ENCODE measurements at places on chromosomes 1 and 21.

DNA sequence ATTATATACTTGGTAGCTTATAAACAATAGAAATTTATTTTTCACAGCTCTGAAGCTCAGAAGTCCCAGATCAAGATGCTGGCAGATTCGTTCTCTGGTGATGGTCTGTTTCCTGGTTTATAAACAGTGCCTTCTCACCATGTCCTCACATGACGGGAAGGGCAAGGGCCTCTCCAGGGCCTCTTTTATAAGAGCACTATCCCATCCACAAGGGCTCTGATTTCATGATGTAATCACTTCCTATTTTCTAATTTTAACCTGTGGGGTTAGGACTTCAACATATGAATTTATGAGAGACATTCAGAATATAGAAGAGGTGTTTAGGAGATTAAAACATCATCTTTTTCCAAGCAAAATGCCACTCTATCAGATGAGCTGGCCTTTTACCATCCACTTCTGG lies 32.1 kb upstream of the PLPPR4 start:
- DNase-seq, result no peak

DNA sequence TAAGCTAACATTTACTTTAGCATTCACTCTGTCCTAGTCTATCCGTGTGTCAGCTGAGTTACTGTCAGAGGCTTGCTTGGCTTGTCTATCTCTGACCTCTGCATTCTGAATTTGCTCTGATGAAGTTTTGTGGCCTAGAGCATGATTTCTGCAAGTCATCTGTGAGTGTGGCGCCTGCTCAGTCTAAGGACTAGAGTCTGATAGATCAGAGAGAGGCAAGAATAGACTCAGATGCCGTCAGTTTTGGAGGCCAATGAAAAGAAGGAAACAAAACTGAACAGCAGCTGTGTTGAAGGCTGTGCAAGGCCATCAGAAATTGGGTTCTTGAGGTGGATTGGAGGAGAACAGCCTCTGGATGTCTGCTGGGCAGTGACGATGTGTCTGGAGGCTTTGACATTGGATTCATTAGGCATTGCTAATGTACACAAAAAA lies 573.1 kb downstream of the USP25 start:
- peak; percentile 37 for DNase-seq

- no peak for DNase-seq
These were observed 76.5 kb downstream of the S1PR1 start for GRCh38 chr1:101313356-101313755.

DNA sequence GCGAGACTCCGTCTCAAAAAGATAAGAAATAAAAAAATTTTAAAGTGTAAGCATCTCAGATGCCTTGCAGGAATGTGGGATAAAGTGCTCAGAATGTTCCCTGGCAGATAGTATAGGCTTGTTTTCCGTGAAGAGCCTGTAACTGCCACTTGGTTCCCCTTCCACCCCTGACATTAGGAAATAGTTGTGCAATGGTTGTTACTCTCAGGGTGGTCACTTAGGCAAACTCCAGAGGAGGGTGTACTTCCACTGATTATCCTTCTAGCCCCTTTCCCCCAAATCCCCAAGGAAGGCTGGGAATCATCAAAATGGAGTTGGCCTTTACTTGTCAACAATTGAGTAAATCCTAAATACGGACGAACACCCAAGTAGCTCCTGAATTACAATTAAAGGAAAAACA lies 10.4 kb downstream of the RPL11 start:
- no peak for DNase-seq

GRCh38 chr1:98482611-98483010 lies 178.9 kb upstream of the SNX7 start:
- no peak for DNase-seq

DNA sequence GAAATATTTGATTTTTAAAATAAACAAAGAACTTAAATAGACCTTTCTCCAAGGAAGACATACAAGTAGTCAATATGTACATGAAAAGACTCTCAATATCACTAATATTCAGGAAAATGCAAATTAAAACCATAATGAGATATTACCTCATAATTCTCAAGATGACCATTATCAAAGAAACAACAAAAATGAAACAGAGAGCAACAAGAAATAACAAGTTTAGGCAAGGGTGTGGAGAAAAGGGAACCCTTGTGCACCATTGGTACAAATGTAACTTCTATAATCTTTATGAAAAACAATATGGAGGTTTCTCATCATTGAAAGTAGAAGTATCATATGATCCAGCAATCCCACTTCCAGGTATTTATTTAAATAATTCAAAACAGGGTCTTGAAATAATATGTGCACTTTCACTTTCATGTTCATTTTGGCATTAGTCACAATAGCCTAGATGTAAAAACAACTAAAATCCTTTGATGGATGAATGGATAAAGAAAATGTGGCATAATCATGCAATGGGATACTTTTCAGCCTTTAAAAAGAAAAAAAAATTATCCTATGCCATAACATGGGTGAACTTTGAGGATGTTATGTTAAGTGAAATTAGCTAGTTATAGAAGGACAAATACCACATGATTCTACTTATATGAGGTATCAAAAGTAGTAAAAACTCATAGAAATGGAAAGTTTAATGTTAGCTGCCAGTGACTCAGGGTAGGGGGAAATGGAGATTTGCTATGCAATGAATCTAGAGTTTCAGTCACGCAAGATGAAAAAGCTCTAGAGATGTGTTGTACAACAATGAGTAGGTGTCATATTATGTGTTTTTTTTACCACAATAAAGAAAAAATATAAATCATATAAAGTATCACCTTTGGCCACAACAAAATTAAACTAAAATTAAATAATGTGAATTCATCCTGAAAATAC lies 114.5 kb upstream of the LYPLAL1 start:
- no peak for DNase-seq

DNA sequence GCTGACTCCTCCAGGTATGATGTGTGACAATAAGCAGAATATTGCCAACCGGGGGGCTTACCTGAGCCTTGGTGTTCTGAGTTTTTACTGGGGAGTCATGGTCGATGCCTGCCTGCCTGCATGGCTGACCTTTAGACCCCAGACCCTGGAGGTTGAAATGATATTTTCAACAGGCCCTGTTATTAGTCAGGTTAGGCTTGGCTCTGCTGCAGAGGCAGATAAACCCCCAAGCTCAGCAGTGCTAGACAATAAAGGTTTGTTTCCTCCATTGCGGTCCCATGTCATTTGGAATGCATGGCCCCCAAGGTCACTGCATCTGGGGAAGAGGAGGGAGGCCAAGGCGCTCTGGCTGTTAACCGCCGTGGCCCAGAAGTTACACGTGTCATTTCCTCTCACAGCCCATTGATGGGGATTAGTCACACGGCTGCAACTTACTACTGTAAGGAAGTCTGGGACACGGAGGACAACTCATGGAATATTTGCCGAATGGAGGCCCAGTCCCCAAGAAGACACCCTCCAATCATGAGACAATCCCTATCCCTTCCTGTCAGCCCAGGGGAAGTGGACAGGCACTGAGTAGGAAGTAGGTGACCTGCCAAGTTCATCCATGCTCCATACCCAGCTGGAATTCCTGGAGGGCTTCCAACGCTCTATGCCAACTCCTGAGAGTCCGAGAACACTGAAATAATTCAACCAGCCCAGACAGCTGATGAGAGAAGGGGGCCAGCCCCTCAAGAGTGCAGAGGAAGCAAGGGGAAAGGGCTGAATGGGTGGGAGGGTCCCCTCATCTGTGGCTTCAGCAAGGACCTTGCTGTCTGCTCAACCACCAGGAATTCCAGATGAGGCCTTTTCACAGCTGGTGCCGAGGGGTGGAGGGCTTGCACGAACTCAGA lies 97.3 kb downstream of the TAS1R2 start:
- DNase-seq, result no peak

DNA sequence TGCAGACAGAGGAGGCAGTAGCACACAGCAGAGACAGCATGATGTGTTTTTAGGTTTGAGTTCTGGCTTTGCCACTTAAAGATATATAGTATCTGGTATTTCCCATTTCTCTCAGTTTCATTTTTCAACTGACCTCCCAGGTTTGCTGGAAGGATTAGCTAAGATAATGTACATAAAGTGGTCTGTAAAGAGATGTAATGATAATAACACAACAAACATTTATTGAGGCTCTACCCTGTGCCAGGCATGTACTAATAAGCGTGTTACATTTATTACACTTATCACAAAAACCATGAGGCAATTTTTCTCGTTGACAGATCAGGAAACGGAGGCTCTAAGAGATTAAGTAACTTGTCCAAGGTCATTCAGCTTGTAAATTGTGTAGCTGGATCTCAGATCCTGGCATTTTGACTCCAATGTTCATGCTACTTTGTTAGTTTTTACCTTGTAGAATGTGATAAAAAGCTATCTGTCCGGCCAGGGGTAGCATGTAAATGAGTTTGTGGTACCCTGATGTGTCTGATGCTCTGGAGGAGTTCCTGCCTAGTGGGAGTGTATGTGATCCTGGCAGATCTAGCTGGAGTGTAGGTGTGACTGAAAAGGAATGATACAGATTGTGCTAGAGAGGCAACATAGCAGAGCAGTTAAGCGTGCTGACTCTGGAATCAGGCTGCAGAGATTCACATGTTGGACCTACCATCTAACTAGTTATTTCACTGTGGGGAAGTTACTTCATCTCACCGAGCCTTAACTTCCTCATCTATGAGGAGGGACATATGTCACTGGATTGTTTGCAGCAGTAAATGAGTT lies 146.6 kb downstream of the VPS13D start:
- peak; percentile 32 for DNase-seq

- no peak for DNase-seq
These were observed 190.3 kb upstream of the GREM2 start for GRCh38 chr1:240802271-240802670.

DNA sequence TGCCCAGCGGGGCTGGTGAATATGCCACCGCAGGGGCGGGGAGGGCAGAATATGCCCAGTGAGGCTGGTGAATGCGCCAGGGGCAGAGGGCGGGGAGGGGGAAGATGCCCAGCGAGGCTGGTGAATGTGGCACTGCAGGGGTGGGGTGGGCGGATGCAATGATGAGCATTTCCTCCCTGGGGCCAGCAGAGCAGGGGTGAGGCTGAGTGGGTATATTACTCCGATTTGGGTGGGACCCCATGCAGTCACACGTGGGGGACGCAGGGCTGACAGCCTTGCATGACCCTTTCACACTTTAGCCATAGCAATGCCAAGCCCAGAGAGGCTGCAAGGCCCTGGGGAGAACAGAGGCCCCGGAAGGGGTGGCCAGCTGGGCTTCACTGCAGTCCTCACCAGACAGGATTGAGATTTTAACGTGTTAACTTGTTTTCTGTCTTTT lies 9.3 kb upstream of the SLX9 start:
- no peak for DNase-seq

DNA sequence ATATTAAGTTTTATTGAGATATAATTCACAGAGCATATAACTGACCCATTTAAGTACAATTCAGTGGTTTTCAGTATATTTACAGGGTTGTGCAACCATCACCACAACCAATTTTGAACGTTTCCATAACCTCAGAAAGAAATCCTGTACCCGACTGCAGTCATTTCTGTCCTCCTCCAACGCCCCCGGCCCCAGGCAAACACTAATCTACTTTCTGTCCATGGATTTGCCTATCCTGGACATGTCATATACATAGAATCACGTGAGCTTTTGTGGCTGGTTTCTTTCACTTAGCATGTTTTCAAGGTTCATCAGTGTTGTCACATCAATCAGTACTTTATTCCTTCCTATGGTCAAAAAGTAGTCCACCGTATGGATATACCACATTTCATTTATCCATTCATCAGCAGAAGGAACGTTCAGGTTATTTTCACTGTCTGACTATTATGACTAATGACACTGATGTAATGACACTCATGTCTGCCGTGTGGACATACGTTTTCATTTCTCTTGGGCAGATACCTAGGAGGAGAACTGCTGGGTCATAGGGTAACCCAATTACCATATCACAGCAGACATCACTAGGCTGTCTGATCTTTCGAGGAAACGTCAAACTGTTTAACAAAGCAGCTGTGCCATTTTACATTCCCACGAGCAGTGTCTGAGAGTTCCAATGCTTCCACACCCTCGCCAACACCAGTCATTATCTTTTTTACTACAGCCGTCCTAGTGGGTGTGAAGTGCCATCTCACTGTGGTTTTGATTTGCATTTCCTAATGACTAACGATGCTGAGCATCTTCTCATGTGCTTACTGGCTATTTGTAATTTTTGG lies 30.8 kb downstream of the MRPL37 start:
- no peak for DNase-seq

DNA sequence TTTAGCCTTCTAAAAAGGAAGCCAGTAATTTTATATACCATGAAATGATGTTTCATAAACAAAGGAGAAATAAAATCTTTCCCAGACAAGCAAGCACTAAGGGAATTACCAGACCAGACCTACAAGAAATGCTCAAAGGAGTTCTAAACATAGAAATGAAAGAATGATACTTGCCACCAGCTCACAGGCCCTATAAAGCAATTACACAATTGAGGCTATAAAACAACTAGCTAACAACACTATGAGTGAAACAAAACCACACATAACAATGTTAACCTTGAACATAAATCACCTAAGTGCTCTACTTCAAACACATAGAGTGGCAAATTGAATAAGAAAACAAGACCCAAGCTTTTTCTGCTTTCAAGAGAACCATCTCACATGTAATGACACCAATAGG lies 123.8 kb downstream of the BARHL2 start:
- no peak for DNase-seq
